ENCODE measurements at places on chromosomes 12 and 14.

DNA sequence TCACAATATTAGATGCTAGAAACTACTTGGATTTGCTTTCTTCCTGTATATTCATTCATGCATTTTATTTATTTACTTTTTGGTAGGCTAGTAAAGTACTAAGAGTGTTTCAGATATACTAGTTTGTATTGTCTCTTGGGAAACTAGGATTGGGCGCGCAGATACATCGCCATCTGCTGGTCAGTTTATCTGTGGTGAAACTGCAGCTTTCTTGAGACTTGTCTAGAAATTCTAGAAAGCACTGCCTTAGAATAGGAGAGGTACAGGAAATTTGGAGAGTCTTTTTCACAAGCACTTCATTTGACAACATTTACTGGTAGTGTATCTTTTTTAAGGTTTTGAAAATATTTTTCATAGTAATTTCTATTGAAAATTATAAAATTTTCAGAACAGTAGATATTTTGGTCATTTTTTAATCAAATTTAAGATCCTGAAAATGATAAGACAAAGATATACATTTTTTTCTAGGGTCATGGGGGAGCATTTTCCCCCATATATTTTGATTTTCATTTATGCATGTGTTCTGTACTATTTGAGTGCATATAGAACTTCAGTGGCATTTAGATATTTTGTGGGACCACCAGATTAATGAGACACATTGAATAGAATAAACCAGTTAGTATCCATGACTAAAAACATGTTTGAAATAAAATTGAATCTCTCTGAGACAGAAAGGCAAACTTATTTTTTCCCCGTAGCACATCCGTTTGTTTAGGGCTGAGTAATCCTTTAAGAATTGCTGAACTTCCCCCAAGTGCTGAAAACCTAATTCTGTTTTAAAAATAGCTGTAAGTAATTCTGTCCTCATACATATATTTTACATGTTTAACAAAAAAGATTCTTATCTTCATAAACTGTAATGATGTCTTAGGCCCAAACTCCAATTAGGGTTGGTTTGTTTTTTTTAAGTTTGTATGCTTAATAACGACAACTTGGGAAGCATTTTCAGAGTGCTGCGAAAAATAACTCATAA, 44.5 kb downstream of the SLC38A6 start:
- peak; percentile 9 for DNase-seq

- no peak for DNase-seq
Measured at GRCh38 chr12:113932381-113933196, 33.5 kb downstream of the RBM19 start.

GRCh38 chr12:14841761-14842160, 1.6 kb downstream of the ART4 start:
- DNase-seq: no peak

GRCh38 chr14:55874785-55875184, 243.4 kb upstream of the PELI2 start:
- no peak for DNase-seq

- DNase-seq: no peak
Measured at GRCh38 chr12:9372202-9372601, 164.0 kb upstream of the PZP start.

DNA sequence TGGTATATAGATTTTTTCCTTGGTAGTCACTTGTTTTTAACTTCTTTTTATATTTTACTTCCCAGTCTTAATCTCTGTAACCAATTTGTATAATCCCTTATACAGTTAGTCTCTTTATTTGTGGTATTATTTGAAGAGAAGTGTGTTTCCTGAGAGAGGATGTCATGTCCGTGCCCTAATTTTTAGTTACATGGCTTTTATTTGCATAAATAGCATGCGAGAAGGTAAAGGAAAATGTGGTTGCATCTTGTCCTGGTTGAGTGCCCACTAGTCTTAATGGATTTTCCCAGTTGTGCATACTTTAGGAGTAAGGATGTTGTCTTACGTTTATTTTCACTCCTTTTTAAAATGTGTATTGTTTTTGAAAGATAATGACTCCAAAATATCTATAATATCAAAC, 27.5 kb downstream of the RAP1B start:
- no peak for DNase-seq

DNA sequence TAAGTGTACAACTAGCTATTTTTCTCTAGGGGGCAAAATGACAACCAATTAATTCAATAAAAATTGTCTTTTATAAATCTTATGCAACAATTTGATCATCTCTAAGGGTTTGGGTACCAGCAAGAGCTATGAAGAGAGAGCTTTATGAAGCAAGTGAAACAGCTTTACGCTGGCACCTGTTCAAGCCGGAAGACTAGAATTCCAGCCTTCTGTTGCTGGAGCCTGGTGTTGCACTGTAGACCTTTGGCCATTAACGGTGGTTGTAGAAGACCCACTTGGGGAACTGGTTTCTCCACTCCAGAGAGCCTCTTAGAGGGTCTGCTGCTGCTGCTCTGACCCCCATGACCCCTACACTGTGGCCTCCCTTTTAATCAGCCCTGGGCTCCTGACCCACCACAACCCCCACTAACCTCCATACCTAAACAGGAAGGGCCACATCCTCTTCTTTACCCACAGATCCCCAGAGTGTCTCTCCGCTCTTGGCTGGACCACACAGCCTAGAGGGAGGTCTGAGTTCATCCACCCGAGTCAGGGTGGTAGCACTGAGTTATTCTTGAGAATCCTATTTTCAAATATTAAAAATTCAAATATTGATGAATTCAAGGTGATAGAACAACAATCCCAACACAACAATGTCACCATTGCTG, 54.6 kb upstream of the STON2 start:
- DNase-seq: no peak

DNA sequence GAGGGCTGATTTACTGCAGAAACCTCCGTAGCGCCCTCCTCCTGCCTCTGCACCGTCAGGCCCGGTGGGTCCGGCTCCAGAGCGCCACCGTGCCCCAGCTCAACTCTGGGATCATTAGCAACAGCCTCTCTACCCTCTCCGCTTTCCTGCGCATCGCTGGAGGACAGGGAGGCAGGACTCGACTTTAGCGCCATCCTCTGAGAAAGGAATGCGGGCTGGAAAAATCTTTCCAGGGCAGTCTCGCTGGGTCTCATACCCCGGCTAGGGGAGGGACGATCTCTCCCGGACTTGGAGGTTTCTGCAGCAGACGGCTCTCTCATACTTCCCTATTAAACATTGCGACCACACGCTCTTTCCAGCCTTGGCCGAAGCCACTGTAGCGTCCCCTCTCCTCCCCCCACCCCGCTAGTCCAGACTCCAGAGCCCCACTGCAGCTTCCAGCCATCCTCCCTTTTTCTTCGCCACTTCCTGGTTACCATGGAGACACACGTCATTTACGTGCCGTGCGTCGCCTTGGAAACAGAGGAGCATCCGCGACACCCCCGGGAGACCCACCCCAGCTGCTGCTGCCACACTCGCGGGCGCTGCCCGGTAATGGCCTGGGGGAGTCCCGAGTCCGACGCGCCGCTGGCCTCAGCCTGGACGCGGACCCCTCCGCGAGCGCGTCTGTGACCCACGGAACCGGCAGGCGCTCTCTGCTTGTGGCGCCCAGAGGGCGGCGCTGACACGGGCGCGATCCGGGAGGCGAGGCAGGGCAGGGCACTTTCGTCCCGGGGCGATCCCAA, at the start of gene CCDC184:
TSS of gene CCDC184 (plus strand) at position 554 of the 785 bp plus-strand sequence. CDS start 479 bp downstream, outside the sequence.
- DNase-seq: peak; percentile 32

DNA sequence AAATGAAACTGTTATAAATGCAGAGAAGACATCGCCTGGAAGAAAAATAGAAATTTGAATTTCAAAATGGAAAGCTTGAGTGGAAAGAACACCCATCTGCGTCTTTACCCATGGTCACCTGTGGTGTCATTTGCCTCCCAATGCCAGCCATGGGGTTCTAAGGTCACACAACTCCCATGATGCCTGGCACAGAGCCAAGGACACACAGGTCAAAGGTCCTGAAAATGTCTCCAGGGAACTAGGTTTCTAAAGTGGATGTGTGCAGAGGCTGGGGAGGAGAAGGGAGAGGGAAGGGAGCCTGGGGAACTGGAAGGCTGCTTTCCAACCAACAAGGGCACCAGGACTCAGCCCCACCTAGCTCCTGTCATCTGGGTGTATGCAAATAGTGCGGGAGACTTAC, 724.0 kb upstream of the TMEM132C start:
- no peak for DNase-seq
